ENCODE measurements at places on chromosomes 5 and 9.

DNA sequence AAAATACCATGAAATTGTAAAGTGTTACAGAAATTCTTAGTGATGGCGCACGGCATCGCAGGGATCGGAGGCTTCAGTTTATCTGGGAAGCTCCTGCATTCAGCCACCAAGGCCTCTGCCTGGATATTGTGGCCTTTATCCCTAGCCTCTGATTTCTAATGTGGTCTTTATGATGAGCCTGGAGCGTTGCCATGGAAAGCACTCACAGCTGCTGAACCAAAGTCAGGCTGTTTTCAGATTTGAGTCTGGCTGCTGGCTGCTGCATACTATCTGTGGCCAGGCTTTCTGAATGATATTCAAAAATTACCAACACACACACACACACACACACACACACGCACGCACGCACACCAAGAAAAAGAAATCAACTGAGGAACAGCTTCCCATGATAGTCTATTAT lies 101.1 kb upstream of the ZNF366 start:
- DNase-seq = no peak

DNA sequence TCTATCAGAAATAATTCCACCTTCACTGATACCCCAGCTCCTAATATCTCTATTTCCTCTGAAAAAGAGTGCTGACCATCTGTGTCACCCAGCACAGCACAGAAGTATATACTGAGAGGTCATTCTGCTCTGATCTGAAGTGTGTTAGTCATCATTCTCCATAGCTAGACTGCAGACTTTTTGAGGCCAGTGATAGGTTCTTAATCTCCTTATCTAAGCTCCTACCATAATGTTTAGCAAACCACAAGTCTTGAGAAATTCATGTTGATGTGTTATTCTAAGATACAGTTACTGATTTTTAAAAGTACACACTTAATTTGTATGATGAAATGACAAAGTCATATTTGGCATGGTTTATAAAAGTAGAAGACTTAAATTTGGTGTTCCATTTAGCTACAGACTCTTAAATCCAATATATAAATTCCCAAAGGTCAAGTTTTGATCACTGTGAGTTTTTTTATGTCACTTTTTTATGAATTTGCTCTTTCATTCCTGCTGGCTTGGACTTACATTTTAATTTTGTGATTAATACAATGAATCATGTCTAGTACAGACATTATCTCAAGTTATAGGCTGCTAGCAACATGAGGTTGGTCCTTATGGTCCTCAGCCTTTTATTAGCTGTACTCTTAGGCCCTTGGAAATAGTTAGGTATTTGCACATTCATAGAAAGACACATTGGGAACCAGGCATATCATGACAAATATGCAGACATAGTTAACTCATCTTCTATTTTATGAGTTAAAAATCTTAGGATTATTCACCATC lies 380.8 kb downstream of the EBF1 start:
- DNase-seq = no peak

DNA sequence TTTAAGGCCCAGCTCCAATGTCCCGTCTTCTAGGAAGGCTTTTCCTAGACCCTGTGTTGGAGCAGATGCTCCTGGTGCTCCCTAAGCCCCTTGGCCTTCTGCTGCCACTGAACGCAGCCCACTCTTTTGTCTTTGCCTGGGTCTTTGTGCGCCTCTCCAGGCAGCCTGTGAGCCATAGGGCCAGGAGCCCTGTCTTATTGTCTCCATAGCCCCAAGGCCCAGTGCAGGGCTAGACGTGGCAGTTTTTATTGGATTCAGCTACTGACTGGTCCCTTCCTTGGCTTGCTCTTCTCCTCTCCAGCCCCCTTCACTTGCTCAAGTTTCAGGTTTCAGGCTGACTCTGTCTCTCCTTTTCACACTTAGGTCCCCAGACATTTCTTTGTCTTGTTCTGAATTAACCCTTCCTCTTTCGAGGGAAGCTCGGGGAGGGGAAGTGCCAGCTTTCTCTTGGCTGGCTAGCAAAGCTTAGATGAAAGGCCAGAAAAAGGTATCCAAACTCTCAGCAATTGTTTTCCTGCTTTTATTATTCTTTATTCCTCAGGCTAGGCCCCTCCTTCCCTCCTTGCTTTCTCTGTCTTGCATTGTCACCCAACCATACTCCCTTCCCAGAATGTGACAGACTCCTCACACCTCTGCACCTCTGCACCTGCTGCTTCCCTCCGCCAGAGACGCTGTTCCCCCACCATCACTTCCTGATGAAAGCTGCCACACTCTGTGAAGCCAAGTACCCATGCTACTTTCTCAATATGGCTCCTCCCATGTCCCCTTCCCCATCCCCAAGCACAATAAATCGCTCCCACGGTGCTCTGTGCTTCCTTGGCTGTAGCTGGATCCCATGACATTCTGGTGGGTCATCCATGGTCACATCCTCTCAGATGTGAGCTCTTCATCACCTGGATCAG lies 101.6 kb upstream of the CPEB4 start:
- no peak for DNase-seq

GRCh38 chr5:154058055-154059038 lies 19.6 kb downstream of the MFAP3 start:
- DNase-seq = no peak

- DNase-seq = no peak
These were observed 62.6 kb downstream of the SEMA5A start for GRCh38 chr5:9483243-9483642.

DNA sequence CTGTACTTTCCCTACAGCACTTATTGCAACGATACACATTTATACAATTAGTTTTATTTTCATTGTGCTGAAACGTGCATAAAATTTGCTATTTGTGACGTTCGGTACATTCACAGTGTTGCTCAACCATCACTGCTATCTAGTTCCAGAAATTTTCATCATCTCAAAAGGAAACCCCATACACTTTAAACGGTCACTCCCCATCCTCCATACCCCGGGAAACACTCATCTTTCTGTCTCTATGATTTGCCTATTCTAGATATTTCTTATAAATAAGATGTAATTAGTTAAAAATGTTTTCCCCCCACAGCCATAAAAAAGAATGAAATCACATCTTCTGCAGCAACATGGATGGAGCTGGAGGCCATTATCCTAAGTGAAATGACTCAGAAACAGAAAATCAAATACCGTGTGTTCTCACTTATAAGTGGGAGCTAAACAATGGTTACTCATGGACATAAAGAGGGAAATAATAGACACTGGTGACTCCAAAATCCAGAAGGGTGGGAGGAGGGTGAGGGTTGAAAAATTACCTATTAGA lies 40.2 kb upstream of the TEX48 start:
- no peak for DNase-seq

- no peak for DNase-seq
These were observed 48.4 kb downstream of the STX17 start for GRCh38 chr9:99954819-99955218.

DNA sequence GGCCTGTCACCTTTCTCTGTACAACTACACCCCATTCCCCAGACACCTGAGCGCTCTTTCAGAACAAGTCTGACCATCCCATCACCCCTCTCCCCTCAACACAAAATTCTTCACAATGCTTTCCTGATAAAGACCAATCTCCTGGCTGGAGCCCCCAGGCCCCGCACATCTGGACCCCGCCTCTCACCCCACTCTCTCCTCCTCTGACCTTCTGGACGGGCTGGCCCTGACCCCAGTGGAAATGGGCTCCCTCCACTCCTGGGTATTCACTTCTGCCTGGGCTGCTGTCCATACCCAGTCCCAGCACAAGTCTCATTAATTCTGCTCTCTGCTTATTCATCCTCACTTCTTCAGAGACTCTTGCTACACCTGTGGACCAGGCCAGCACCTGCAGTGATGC lies 2.1 kb upstream of the SPOCK1 start:
- DNase-seq = no peak

GRCh38 chr5:146703899-146704298 lies 174.7 kb downstream of the PPP2R2B start:
- DNase-seq = no peak
